ENCODE measurements at places on chromosomes 5 and 9.

DNA sequence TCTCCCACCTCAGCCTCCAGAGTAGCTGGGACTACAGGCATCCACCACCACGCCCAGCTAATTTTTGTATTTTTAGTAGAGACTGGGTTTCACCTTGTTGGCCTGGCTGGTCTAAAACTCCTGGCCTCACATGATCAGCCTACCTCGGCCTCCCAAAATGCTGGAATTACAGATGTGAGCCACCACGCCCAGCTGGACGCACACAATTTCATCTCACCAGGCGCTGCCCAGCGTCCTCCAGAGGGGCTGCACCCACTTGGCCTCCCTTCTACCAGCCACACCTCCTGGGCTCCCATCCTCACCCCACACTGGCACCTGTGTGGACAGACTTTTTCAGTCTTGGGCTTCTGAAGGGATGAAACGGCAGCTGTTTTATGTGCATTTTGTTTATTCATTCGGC lies 3.8 kb upstream of the EXOC3 start:
- DNase-seq, result no peak

GRCh38 chr5:103532086-103532734 lies 30.4 kb downstream of the NUDT12 start:
- no peak for DNase-seq

- no peak for DNase-seq
Observed at GRCh38 chr9:130990306-130990977, 18.5 kb upstream of the LAMC3 start.

DNA sequence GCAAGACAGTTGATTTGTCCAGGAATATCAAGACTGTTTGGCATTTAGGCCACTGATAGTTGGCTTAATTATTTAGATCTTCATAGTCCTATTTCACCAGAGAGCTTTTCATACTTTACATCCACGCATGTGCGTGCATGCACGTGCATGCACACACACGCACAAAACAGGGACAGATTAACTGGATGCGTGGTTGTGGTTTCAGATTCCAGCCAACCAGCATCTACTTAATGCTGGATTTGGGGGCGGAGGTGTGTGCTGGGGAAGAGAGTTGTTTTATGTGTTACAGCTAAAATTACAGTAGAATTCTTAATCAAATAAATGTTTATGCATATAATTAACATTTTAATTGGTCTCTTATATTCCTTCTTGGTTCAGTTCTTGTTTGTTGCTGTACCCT lies 7.3 kb downstream of the RNF14 start:
- no peak for DNase-seq

- no peak for DNase-seq
Observed at GRCh38 chr5:93072831-93073459, 508.1 kb downstream of the NR2F1-AS1 start.

All from stimulated activated CD8-positive, alpha-beta memory T cell treated with anti-CD3 and anti-CD28 coated beads, Interleukin-15, amount 100 ng/mL, for 4 hours (primary cell).